CD4-positive, alpha-beta T cell treated with Interleukin-12 subunit alpha and Interleukin-12 subunit beta, for 1 hour (primary cell): ENCODE measurements at places on chromosomes 7 and 10.

DNA sequence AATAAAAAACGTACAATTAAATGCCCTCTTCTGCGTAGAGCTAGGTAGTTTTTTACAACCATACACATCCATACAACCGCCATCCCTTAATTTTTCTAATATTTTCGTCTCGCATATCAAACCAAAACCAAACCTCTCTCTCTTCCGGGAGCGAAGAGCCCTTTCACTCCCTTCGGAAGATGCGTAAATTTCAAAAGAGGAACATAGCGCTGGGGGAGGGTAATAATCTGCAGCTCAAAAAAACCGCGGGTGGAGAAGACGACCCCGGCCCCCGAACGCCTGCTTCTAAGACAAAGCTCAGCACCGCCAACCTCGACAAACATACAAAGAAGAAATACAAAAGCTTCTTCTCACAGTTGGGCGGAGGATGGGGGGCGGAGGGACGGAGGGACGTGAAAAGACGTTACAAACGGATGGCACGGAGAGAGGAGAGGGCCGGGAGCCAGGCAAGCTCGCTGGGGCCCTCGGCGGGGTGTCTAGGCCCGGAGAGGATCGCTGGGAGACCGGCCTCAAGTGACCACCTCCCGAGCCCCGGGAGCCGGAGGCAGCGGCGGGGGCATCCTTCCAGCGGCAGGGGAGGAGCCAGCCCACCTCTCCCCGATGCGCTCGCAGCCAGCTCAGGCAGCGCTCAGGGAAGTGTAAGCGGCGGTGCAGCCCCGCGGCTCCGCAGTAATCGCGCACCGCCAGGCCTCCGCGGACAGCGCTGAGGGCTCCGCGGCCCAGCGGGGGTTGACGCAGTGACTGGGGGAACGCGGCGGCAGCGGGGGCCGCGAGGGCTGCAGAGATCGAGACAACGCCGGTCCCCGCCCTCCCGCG lies 851 bp downstream of the MKRN1 start:
- peak; percentile 36 for DNase-seq

GRCh38 chr7:151059367-151060112 lies at the start of gene SLC4A2:
TSS of gene SLC4A2 (plus strand) at chr7:151059589. CDS start at chr7:151061988, 2,399 bp downstream.
- peak; percentile 74 for DNase-seq

DNA sequence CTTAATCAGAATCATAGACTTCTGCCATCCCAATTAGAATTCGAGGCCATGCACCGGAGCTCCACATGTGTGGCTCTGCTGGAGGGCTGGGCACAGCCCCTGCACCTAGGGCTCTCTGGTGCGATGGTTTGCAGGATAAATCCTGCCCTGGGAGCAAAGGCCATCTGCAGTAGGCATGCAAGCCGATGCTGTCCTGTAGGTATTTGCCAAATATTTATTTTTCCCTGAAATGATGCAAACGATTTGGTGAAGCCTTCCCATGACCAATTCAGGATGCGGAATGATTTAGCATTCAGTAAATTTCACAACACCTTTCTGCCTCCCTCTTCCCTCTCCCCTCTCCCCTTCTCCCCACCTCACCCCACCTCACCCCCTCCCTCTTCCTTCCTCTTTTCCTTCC lies 170.6 kb downstream of the EBF3 start:
- DNase-seq = no peak

GRCh38 chr10:71363936-71364335 lies 32.8 kb upstream of the CDH23 start:
- DNase-seq = no peak

DNA sequence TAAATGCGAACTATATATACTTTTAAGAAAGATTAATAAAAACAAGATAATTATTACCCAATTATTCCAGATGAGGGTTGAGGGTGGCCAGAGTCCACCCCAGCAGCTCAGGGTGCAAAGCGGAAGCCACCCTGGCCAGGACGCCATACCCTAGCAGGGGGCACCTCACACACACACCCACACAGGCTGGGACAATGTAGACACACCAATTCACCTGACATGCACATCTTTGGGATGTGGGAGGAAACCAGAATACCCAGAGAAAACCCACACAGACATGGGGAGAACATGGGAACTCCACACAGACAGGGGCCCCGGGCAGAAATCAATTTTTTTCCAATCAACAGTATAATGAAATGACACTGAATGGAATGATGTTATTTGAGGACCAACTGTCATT lies 86.0 kb downstream of the RTKN2 start:
- no peak for DNase-seq

DNA sequence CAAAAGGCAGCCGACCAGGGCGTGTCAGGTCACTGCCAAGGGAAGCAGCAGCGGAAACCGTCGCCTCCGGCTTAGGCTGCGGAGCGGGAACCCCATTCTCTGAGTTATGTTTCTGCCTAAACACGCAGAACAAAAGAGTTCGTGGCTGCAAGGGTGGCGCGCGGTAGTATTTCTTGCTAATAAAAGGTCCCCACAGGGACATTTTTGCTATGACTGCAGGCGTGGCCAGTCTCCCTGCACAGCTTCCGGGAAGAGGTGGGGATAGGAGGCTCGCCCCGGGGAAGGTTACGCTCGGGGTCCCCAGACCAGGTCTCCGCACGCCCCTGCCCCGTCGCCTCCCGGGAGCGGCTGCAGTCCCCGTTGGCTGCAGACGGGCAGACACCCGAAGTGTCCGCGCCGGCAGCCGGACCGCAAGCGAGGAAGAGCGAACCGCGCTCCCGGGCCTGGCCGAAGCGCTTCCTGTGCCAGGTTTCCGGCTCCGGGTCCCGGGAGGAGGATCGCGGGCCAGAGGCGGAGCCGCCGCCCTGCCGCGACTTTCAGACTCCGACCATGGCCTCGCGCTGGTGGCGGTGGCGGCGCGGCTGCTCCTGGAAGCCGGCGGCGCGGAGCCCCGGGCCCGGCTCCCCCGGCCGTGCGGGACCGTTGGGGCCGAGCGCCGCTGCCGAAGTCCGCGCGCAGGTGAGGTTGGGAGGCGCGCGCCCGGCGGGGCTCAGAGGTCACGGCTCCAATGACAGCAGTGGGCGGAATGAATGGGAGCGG lies at the start of gene PDSS1:
PDSS1 (plus strand) TSS at position 539 of the 759 bp plus-strand sequence; CDS start at position 550, 11 bp downstream.
- DNase-seq = peak; percentile 56

GRCh38 chr10:14180911-14181566 lies 149.7 kb downstream of the FRMD4A start:
- no peak for DNase-seq

DNA sequence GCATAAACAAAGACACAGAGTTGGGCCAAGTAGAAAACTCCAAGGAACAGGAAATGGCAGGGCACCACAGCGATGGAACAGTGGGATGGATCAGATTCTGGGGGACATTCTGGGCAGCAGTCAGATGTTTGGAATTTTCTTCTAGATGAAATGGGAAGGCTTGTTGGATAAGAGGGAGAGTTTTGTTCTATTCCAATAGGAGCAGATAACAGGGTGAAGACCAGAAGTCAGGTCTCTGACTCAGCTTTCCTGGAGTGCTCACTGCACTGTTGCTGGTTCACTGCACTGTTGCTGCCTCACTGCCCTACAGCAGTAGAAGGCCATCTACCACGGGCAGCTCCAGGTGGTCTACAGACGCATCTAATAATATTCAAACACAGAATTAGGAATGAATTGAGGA lies 135.6 kb downstream of the ATE1 start:
- no peak for DNase-seq

DNA sequence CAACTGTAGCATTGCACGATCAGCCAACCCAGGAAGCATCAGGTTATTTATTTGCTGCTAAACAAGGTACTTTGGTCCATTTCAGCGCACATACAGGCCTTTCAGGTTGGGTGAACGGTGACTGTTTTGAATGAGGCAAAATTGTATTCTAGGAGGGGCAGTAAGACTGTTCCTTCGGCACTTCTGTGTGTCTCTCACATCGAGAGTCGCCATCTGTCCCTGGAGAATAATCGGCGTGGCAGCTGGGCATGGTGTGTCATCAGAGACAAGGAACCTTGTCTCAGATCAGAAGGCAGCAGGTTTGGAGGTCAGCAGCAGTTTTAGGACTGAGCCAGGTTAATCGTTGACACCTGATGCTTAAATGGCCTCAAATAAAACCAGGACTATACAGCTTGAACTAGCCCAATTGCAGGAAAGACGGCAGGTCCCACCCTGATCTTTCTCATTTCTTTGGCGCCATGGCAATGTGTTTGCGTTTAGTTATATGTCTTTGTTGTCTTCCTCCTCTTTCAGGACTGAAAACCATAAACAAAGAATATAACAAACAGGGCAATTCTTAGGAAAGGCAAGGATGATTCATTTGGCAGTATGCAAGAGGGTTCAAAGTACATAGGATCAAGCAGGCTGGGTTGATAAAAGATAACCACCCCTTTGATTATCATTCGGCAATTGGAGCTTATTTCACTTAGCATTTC lies 92.0 kb upstream of the PRR15 start:
- no peak for DNase-seq

DNA sequence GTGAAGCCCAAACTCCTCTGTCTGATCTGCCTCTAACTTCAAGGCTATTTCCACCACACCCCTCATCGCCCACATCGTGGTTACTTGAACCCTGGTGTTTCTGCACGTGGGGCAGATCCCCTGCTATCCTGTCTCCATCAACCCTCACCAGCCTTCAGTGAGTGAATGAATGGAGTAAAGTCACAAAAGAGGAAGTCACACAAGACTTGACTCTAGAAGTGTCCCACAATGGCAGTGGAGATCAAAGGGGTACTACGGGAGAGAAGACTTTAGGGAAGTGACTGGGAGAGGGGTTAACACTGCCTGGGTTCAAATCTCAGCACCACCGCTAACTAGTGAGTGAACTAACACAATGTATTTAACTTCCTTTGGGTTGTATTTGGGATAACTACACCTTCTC lies 85.9 kb downstream of the COBL start:
- DNase-seq = no peak
